Left kidney (tissue), 8 donors: ENCODE measurements at places on chromosomes 3 and 15. TPM values are rescaled to one million over a fixed set of nuclear protein-coding genes. Genes with fewer than 3 reads are reported as not detected.

KCTD6 gene
- 39.8 TPM for polyA plus RNA-seq

DNA sequence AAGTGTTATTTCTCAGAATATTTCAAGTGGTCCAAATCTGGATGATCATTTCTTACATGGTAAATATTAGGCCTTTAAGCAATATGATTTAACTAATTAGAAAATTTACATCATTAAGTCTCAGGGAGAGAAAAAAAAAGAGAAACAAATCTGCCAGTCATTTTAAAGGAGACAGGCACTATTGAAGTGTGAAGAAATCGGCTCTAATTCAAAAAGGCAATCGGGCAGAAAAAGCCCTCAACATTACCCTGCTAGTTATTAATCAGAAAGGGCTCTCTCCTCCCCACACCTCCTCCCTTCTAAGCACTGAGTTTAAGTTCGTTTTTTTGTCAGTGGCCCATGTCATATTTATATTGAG lies 215.9 kb downstream of the MEIS2 start:
- DNase-seq, result no peak

DNA sequence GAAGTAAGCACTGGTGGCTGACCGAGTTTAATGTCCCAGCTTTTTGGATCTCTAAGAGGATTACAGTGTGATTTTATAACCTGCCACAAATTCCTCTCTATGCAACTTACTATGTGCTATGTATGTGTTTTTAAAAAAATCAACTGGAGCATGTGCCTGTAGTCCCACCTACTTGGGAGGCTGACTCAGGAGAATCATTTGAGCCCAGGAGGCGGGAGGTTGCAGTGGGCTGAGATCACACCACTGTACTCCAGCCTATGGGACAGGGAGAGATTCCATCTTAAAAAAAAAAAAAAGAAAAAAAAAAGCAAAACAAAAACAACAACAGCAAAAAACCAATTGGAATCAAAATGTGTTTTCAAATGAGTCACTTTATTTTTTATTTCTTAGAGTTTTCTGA lies 29.6 kb downstream of the DUT start:
- no peak for DNase-seq

ECE2 gene
- polyA plus RNA-seq, result not detected

- no peak for DNase-seq
These were observed 25.9 kb downstream of the GALNT15 start for GRCh38 chr3:16200411-16200810.

- DNase-seq, result no peak
These were observed 56.9 kb upstream of the FOXP1 start for GRCh38 chr3:71640331-71640983.

NRROS gene
- 2.6 TPM for polyA plus RNA-seq

- no peak for DNase-seq
These were observed 45.7 kb downstream of the POC1A start for GRCh38 chr3:52108302-52109232.

- no peak for DNase-seq
These were observed 21.1 kb downstream of the C3orf62 start for GRCh38 chr3:49255718-49256511.

- peak; percentile 31 for DNase-seq
These were observed 522 bp downstream of the MED12L start for GRCh38 chr3:151085889-151086483.

GRCh38 chr15:88049506-88049905 lies 207.0 kb downstream of the NTRK3 start:
- DNase-seq, result no peak

DNA sequence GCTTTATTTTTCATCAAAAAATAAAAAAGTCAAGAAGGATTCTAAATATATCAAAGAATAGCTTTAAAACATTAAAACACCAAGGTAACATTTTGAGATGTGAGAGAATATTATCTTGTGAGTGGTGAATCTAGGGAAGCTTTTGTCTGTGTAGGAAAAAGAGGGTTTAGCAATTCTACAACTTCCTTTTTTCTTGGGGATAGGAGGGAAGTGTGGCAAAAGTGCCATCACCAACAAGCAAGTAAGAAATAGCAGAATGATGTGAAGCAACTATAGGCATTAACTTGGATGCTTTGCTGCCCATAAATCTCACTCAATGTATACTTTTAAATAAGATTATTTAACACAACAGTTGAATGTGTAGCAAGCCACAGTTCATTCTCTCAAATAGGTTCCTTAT lies 57.8 kb upstream of the SUCLG2 start:
- no peak for DNase-seq

PLD1 gene
- 15.7 TPM for polyA plus RNA-seq

- DNase-seq, result no peak
These were observed 17.3 kb downstream of the ABHD5 start for GRCh38 chr3:43707998-43708397.

PLSCR5 gene
- polyA plus RNA-seq, result not detected

DNA sequence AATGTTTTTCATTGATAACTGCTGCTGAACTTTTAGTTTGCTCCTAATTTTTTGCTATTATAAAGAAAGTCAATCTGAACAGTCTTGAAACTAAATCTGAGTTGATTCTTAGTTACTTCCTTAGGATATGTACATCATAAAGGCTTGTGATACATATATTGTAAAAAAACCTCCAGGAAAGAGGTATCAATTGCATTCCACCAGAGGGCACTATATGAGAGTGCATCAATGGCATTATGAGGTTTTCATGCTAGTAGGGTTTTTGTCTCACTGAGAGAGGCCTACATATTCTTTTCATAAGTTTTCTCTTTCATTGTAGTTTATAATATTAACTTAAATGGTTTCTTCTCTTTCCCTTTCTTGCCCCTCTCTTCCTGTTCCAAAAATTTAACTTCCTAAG lies 46.9 kb downstream of the PIK3R4 start:
- DNase-seq, result no peak

GRCh38 chr3:10783360-10784351 lies 32.4 kb upstream of the SLC6A11 start:
- no peak for DNase-seq

CHRM5 gene
- polyA plus RNA-seq, result 0.35 TPM

GRCh38 chr3:116877968-116878367 lies 168.4 kb downstream of the TUSC7 start:
- DNase-seq, result no peak

DNA sequence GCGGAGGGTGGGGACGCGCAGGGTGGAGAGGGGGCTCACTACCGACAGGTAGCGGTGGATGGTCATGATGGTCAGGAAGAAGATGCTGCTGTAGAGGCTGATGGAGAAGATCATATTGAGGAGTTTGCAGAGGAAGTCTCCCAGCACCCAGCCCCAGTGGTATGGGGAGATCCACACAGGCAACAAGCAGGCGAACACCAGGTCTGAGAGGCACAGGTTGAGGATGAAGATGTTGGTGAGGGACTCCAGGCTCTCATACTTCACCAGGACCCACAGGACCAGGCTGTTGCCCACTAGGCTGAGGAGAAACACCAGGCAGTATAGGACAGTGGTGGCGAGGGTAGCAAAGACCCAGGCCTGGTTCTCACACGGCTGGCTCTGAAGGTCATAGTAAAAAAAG lies 5.8 kb downstream of the XCR1 start:
- DNase-seq, result no peak

GRCh38 chr15:30985081-30985531 lies 6.3 kb downstream of the MTMR10 start:
- DNase-seq, result no peak

DNA sequence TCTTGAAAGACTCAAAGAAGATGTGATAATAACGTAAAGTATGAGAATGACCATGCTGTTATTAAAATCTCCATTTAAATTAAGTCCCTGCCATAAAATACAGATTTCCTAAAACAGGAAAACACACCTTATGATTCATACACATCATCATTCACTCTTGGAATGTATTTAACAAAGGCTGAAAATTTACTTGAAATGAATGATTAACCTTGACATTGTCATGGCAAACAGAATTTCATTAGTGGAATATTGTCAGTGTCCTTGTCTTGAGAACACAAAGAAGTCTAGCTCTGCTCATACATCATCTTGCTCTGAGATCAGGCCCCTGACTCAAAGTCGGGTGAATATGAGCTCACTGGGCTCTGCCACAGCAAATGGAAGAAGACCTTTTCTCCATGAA lies 313.9 kb downstream of the FGF12 start:
- DNase-seq, result no peak

DNA sequence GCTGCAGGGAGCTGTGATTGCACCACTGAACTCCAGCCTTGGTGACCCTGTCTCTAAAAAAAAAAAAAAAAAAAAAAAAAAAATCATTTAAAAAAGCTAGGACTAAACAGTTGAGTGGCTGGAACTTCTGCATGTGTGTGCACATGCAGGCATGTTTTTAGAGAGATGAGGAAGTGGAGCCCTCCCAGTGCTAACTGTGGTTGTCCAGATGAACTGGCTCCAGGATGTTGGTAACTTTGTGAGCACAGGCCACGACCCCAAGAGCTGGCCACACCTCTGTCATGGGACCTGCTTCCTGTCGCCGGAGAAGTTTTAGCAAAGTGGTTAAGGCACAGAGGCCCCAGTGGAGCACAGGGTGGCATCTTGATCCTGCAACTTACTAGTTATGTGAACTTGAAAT lies 27.0 kb downstream of the CHCHD6 start:
- DNase-seq, result no peak

DNA sequence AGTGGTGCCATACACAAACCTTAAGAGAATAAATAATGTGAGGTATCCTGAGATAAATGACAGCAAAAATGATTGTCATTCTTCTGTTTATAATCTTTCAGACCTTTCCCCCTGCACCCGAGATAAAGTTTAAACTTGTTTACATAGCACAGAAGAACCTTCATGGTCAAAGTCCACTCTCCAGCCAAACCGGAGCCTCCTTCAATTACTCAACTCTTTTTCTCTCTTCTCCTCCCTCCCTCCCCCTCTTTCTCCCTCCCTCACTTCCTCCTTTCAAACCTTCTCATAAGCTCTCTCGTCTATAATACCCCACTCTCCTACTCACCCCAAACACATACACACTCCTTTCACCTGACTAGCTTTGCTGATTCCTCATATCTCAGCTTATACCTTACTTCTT lies 198.9 kb downstream of the EFHB start:
- DNase-seq, result no peak

DNA sequence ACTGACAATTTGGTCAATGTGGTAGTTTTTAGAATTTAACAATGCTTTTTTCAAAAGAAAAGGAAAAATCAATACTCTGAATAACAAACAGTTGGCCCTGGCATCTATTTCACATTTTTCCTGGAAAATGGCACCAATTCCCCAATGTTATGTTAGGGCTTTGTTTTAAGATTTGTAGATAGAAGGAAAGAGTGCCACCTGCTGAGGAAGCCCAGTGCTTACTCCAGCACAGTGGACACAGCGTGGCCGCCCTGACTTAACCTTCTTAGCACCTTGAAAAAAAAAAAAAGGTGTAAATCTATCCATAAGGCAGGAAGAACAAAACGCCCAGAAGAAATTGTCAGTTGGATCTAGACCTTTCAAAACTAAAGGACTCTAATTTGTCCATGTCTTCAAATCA lies 110.7 kb upstream of the CNTN4 start:
- DNase-seq, result no peak

DNA sequence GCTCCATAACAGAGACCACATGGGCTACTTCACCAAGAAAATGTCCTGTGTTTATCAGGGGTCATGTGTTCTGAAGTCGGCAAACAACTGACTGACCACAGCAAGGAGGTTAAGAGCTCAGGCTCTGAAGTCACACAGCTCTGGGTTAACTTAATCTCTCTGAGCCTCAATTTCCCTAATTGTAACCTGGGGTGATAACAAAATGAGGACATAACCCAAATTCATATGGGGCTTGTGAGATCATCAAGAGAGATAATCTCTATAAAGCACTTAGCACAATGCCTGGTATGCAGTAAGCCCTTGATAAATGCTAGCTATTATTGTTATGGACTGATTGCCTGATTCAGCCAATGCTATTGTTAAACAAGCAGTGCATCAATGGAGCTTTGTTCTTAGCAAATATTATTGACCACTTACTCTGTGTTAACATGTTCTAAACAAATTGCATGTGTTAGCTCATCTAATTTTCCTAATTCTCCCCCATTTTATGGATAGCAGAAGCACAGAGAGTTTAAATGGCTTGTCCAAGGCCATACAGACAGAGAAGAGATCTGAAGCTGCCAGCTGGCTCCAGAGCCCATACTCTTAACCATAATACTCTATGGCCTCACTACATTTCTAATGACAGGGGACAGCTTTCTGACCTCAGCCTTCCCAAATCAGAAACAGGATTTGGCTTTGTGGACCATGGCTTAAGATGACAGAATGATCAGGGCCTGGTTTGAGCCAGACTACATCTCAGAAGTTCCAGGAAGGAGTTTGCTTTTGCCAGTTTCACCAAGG lies 78.3 kb downstream of the SHQ1 start:
- DNase-seq, result no peak

TEX55 gene
- not detected for polyA plus RNA-seq

GRCh38 chr15:45343258-45343860 lies 35.0 kb downstream of the GATM start:
- DNase-seq, result no peak

DNA sequence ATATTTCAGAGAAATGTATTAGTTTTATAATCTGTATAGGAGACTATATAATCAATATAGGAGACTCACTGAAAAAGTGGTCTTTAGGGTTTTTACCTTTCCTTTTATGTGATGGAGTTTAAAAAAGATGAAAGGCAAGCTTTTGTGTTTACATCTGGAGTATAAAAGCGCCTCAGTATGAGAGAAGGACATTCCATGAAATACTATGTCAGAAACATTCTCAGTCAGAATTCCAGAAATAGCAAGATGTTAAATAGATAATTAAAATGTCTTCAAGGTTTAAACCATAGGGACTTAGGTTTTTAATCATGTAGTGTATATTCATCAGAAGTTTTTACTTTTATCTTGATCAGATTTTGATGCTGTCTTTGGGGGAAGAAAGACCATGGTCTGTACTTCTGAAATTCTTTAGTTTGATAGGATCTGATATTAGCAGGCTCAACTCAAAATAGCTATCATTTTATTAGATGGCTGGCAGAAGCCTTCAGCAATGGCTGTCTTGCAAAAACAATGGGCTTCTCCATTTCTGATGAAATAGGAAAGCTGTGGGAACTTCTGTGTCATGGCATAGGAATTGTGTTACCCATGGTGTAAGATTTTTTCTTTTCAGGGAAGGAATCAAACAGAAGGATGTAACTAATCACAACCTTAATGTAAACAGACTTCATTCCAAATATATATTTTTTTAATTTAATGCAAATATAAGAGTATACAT lies 209.6 kb upstream of the PLSCR5 start:
- DNase-seq, result no peak

PATL2 gene
- polyA plus RNA-seq, result 1.4 TPM

- no peak for DNase-seq
These were observed 106.7 kb upstream of the PIAS1 start for GRCh38 chr15:67947254-67948039.

DNA sequence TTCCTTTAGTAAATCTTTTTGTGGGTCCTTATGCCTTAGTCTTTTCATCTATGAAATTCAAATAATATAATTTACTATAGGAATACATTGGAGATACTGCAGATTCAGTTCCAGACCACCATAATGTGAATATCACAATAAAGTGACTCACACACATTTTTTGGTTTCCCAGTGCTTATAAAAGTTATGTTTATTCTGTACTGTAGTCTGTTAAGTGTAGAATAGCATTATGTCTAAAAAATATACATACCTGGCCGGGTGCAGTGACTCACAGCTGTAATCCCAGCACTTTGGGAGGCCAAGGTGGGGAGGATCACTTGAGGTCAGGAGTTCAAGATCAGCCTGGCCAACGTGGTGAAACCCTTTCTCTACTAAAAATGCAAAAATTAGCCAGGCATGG lies 53.9 kb upstream of the PAQR5 start:
- no peak for DNase-seq
